ENCODE measurements at places on chromosomes 16 and 17. TPM values are rescaled to one million over a fixed set of nuclear protein-coding genes. Genes with fewer than 3 reads are reported as not detected.

DNA sequence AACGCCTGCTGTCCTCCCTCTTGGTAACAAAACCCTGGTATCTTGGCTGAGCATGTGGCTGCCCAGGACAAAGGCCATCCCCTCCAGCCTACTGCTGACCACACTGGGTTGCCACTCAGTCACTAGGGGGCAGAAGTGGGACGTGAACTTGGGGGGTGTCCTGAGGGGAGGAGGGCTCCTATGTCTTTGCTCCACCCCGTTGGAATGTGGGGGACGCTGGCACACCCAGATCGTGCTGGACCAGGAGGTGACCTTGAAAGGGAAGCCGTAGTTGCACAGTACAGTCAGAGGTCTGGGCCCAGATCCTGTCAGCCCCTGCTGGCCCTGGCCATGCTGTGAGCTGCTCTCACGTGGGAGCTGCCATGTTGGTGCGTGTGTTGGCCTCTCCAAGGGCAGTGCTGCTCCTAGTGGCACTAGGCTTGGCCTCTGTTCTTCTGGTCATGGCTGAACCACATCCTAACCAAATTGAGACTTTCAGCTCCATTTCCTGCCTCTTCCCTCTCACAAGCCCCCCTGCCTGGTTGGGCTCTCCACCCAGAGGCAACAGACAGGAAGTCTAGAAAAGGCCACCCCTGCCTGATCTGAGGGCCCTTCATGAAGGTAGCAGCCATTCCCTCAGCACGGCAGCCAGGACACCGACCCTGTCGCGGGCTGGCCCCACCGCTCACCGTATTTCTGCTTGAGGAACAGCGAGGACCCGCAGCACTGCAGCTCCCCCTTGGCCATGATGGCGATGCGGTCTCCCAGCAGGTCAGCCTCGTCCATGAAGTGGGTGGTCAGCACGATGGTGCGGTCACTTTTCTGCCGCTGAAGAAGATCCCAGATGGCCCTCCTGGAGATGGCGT is 29.0 kb upstream of the RNPS1 start:
- DNase-seq: no peak

DNA sequence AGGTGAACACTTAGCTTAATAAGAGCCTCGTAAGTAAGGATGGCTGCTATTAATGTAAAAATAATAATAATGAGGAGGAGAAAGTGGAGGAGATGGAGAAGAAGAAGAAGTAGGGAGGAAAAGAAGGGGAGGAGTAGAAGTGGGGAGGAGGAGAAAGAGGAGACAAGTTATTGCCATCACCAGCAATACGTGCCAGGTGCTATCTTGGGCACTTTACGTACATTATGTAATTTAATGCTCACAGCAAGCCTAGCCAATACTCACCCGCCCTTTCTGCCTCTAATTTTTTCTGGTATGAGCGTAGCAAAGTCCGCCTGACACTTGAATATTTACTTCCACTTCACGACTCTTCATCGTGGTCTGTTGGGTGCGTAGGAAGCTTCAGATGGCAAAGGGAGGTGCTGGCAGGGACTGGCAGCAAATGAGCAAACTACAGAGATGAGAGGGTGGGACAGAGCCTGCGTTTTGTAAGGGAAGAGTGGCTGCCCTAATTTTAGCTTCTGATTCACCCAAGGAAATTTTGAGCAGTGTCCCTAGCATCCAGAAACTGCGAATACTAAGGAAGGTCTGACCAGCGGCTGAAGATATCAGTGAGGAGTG is 42.1 kb upstream of the CDH13 start:
- no peak for DNase-seq

Gene SYCE1L
- not detected for total RNA-seq

GRCh38 chr16:48451323-48451722 is 66.1 kb upstream of the SIAH1 start:
- no peak for DNase-seq

DNA sequence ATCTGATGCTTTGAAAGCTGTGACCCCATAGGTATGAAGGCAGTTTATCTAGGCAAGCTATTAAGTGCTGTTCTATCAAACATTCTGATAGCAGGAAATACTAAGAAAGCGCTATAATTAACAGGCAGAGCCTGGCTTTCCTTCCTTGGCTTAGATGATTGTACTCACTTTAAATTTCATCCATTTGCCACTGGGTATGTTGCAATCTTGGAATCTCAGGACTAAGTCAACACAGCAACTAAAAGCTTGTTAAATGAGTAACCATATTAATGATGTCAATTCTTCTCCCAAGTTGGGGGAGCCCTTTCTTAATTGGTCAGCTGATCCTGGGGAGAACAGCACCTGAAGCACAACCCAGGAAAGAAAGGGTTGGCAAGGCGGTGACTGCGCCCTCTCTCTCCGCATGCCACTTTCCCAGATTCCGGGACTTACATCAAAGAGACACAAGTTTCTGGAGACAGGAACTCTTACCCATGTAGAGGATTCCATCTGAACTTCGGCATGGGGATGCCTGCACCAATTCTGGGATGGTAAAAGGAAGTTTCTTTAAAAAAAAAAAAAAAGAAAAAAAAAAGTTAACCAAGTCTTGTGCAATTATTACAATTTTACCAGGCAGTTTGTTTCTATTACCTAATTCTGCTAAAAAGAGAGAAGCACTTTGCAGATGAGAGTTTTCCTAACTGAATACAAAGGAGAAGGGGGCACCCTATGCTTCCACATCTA is 54.4 kb upstream of the ICAM2 start:
- no peak for DNase-seq

Gene TGFB1I1
- total RNA-seq: 124 TPM

Gene SLC5A11
- total RNA-seq: 0.14 TPM

Gene KRTAP4-9
- not detected for total RNA-seq

DNA sequence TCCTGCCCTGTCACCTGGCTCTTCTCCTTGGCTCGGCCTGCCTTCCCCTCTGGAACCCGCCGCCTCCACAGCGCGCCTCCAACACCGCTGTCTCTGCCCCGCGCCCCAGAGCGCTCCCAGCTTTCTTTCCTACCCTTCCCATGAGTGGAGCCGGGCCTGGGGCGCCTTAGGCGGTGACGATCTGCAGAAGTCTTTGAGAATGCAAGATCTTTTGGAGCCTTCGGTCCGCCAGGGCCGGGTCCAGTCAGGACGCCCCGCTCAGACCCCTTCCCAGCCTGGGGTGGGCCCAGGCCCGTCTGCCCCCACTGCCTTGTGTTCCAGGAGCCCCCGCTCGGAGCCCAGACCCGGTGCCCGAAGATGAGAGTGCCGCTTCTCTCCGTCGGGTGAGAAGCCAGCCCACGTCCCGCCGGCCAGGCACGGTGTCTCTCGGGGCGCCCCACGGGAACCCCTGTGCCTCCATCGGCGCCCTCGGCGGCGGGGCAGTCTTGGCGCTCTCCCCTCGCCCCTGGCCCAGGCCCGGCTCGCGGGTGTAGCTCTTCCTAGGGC is 40.0 kb downstream of the MRM1 start:
- DNase-seq: no peak

GRCh38 chr17:11880714-11881113 is 116.6 kb downstream of the ZNF18 start:
- DNase-seq: no peak

Gene ABCC12
- not detected for total RNA-seq

DNA sequence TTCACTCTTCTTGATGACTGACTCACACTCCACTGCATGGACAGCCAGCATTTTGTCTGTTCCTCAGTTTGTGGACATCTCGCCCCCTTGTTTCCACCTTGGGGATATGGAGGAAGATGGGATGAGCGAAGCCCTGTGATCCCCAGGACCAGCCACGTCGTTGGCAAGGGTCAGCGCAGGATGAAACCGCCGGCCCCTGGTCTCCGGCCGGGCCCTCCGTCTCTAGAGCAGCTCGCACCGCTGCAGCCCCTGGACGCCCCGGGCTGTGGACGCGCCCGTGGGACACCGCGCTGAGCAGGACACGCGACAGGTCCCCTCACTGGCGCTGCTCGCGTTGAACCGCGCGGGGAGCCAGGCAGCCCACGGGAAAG is 604 bp upstream of the ZC3H18 start:
- DNase-seq: no peak

Gene AATK
- 4.8 TPM for total RNA-seq

GRCh38 chr17:28530926-28531325 is 21.5 kb downstream of the UNC119 start:
- no peak for DNase-seq

Gene NEK8
- total RNA-seq: 0.41 TPM

Gene TMEM235
- total RNA-seq: not detected

Gene NRN1L
- total RNA-seq: not detected

DNA sequence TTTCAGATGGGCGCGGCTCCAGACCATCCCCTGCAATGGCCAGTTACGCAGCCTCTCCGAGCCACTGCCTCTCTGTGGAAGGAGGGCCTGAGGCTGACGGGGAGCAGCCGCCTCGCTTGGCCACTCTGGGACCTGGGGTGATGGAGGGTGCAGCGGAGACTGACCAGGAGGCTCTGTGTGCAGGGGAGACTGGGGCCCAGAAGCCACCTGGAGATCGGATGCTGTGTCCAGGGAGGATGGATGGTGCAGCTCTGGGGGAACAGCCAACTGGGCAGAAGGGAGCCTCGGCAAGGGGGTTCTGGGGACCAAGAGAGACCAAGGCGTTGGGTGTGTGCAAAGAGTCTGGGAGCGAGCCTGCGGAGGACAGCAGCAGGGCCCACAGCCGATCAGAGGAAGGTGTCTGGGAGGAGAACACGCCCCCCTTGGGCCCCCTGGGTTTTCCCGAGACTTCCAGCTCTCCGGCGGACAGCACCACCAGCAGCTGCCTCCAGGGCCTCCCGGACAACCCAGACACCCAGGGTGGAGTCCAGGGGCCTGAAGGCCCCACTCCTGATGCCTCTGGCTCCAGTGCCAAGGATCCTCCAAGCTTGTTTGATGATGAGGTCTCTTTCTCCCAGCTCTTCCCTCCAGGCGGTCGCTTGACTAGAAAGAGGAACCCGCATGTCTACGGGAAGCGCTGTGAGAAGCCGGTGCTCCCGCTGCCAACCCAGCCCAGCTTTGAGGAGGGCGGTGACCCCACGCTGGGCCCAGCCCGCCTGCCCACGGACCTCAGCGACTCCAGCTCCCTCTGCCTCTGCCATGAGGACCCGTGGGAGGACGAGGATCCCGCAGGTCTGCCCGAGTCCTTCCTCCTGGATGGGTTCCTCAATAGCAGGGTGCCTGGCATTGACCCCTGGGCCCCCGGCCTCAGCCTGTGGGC is 17.4 kb upstream of the ZFPM1 start:
- DNase-seq: no peak

- no peak for DNase-seq
These were observed 414.1 kb upstream of the SALL1 start for GRCh38 chr16:51565184-51565583.

- DNase-seq: no peak
These were observed 869 bp downstream of the ZNF48 start for GRCh38 chr16:30395992-30396585.

- no peak for DNase-seq
These were observed 563.9 kb downstream of the TOX3 start for GRCh38 chr16:51982715-51983680.

Gene MYH2
- 0.14 TPM for total RNA-seq

DNA sequence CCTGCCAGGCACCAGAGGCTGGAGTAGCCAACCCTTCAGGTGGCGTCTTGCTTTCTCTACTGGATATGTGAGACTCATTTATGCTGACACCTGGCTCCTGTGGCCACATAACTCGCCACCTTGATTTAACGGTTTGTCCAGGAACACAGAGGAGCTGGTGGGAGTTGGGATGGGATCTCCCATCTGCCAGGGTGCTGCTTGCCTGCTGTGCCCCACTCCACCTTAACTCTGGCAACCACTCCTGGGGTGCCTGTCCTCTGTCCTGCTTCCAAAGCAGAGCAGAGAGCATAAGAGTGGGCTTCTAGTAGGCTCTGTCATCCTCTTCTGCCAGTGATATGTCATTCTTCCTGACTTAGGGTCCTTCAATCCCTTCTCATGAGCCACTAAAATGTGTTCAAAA is 63.4 kb upstream of the ZNF423 start:
- no peak for DNase-seq

DNA sequence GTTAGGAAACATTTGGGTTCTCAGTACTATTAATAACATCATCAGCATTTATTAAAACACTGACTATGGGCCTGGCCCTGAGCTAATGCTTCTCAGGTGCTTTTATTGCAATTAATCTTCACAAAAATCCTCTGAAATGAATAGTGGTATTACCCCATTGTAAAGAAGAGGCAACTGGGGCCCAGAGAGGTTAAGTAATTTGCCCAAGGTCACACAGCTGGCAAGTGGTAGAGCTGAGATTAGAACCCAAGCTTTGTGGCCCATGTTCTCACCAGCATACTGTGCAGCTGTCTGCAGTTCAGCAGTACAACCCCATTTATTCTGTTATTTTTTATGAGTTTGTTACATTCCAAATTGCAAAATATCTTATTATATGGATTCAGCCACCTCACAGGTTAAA is 82.3 kb downstream of the TBC1D16 start:
- no peak for DNase-seq

- no peak for DNase-seq
These were observed 7.6 kb downstream of the AIPL1 start for GRCh38 chr17:6427279-6427781.

GRCh38 chr16:17199135-17199534 is 271.6 kb downstream of the XYLT1 start:
- DNase-seq: no peak

- DNase-seq: no peak
These were observed 16.8 kb upstream of the AKAP1 start for GRCh38 chr17:57068222-57068658.

Gene DHODH
- 7.4 TPM for total RNA-seq

DNA sequence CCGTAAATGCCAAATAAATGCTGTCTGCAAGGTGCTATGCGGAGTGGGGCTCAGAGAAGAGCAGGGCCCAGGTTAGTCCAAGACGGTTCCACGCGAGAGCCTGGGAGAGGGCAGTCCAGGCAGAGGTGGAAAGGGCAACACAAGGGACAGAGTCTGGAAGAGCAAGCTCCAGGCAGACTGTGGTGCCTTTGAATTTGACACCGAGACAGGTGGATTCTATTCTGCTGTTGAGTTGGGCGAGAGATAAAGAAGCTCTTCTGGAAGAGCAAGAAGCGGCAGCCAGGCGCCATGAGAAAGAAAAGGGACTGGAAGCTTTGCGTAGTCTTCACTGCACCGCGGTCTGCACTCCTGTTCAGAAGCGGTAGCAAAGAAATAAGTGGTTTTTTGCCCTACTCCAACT is 55.6 kb downstream of the CYTH1 start:
- DNase-seq: no peak

Gene MARCHF10
- 2.1 TPM for total RNA-seq

DNA sequence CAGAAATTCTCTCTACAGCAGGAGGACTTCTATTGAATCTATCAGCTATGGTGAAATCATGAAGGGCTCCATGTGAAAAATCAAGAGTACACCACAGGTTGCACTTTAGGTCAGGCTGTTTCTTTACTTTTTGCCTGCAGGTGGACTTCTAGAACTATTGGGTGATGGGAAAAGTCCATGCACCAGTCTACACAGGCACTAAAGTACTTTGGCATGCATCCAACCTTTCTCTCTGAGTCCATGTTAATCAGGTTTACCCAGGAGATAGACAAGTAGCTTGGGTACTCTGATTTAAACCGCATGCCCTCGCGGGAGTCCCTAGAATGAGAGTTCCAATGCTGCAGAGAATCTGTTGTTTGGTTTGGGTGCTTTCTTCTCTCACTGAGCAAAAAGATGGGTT is 9.1 kb upstream of the ANKFN1 start:
- DNase-seq: no peak

Gene PMFBP1
- not detected for total RNA-seq

- no peak for DNase-seq
These were observed 62.0 kb upstream of the TEKT3 start for GRCh38 chr17:15403276-15403939.

Data from sigmoid colon (tissue), 7 donors.